ENCODE measurements at places on chromosomes 3 and 15.

DNA sequence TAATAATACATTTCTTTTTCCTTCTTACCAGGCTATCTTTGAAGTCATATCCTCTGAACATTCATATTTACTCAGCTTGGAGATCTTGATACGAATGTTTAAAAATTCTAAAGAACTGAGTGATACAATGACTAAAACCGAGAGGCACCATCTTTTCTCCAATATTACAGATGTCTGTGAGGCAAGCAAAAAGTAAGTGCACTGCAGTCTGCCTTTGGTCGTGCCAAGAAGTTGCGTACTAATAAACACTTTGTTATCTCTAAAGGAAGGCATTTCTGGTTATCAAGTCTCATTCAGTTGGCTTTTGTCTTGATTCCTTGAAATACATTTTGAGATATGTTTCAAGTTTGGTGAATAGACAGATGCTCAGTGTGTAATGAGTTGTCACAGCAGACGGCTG, 31.6 kb downstream of the ARHGEF26 start:
- no peak for DNase-seq

DNA sequence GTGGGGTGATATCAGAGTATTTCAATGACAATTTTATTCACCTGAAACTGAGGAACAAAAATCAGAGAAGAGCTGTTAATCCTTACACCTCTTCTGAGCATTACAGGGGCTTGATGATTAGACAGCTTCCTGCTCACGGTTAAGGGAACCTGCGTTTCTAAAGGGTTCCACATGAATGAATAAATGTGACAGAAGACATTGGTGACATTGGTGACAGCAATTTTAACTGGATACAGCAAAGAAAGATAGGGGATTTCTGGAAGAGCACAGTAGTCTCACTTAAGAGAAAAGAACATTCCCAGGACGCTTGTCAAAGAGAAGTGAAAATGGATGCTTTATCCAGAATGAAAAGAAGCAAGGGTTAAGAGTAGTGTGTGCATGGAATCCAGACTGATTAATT, 235.9 kb upstream of the CNTN3 start:
- no peak for DNase-seq

DNA sequence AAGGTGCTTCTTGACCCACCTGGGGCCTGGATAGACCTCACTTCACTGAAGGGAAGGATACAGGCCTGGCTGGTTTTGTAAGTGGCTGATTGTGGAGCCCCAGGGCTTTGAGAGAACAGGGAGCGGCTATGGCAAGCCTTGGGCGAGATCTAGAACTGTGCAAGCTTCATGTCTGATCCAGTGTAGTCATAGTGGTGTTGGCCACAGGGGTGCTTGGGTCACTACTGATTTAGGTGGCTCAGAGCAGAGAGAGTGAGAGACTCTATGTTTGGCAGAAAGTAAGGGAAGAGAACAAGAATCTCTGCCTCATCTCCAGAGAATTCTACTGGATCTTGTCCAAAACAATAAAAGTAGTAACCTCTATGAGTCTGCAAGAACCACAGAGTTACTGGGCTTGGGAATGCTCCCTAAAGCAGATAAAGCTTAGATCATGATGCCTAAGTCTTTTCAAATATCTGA, 394.2 kb upstream of the EPHA3 start:
- DNase-seq: peak; percentile 33

DNA sequence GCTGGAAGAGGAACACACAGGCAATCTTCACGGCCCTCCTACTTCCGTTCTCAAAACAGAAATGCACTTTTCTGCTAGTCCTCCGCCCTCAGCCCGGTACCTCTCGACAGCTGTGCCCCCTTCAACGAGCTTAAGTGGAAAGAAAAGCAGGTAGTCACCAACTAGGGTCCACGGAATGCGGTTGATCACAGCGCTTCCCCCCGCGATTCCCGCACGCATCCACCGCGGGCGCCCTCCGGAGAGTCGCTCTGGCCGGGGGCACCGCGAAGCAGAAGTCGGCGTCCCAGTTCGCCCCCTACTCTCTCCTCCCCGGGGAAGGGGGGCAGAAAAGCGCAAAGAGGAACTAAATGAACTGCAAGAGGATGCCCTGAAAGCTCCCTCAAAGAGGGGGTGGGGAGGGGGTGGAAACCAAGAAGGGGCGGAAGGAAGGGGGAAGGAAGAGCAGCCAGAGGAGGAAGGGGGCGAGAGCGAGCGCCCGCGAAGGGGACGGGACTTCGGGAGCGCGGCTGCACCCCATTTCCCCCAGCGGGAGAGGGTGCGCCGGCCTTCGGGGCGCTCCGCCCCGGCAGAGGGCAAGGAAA, 738 bp downstream of the ACAP2 start:
- DNase-seq: peak; percentile 45

DNA sequence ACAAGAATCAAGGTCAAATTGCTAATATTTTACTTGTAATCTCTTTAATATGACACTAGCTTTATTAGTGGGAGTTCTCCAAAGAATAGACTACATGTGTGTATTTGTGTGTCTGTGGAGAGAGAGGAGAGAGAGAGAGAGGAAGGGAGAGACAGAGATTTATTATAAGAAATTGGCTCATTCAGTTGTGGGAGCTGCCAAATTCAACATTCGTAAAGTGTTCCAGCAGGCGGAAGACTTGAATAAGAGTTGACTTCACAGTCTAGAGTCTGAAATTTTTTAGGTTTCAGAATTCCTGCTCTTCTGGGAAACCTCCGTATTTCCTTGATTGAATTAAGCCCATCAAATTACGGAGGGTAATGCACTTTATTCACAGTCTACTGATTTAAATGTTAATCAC, 4.7 kb upstream of the CLDN1 start:
- peak; percentile 27 for DNase-seq

- DNase-seq: no peak
These were observed 300.3 kb downstream of the GABRG3 start for GRCh38 chr15:27271258-27271657.

DNA sequence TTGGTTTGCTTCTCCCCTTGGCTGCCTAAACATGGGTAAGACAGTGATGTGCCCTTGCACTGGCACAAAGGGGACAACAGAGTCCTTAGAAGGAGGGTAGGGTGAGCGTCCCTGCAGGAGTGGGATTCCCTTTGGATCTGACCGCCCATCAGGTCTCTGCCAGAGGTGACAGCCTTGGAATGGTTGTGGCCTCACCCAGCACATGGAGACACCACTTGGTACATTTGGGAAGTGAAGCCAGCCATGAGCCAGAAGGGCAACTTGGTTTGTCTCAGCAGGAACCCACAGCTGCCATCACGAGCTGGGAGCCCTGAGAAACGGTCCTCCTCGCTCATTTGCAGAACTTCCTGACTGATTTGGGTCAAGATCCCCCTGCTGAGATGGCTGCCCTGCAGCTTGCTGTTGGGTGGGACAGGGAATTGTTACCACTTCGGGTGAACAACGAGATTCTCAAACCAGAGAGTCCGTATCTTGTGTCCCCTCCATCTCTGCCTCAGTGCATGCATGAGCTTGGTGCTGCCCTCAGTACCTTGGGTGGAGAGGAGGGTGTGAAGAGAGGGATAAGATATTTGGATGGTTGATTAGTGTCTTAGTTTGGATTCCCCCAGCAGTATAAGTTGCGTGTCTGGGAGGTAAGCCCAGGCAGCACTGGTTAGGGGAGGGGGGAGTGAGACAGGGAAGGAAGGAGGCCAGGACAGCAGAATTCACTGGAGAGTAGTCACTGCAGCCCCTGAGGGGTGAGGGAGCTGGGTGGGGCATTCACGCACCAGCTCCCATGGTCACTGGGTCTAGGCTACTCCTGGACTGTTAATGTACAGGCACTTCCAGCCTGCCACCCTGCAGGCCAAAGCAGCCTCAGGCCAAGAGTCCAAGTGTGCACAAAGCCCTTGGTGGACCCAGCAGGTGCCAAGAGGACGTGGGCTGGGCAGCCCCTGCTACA, 168.8 kb upstream of the TOPAZ1 start:
- DNase-seq: no peak

- DNase-seq: peak; percentile 2
These were observed 130.2 kb upstream of the SGO1 start for GRCh38 chr3:20316238-20316637.

- DNase-seq: peak; percentile 19
These were observed 101.9 kb upstream of the ICE2 start for GRCh38 chr15:60580650-60581376.

DNA sequence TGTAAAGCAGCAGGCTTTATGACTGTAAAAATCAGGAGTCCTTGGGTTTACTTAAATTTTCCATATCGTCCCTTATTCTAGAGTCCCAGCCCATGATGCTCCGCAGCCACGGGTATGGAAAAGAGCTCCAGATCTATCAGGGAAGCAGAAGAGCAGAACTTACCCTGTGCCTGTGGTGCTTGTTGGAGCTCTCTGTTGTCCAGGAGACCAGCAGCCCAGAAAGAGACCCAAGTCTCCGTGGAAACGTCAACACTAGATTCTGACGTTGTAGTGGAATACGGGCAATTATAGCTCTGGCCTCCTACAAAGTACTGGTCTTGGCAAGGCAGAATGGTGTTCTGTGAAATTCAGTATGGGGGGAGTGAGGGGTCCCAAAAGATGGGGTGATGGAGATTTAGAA, 2.0 kb downstream of the GMNC start:
- no peak for DNase-seq

DNA sequence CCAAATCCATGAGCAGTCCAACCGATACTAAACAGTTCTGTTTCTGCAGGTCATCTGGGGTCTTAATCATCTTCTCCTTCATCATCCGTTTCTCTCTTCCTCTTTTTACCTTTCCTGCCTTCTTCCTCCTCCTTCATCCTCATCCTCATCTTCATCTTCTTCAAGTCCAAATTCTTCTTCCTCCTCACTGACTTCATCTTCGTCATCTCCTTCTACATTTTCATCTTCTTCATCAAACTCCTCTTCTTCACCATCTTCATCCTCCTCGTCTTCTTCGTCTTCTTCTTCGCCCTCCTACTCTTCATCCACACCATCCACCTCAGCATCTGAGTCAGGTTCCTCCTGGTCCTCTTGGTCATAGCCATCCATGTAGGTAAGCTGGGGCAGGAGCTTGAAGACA, 14.2 kb upstream of the COMMD4 start:
- no peak for DNase-seq

DNA sequence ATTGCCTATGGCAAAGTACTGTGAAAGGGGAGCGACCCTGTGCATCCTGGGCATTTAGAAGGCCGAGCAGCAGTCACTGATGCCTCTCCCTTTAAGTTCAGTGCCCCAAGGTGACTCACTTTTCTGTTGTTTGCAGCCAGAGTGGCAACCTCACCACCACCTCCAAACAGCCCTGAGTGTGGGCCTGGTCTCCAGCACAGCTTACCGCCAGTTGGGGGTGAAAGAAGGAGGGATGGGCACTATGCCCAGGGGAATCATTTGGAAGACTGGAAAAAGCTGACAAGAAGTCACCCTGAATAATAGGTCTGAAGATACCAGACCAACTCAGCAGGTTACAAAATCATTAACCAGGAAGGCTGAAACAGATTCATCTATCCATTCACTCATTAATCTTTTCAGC, 571.8 kb downstream of the EPHB1 start:
- no peak for DNase-seq

All from MG63 (cell line).